Activated CD4-positive, alpha-beta T cell treated with anti-CD3 and anti-CD28 coated beads for 36 hours (primary cell): ENCODE measurements at places on chromosomes 7 and 10.

GRCh38 chr7:157587051-157587804, 250.4 kb downstream of the DNAJB6 start:
- no peak for DNase-seq

DNA sequence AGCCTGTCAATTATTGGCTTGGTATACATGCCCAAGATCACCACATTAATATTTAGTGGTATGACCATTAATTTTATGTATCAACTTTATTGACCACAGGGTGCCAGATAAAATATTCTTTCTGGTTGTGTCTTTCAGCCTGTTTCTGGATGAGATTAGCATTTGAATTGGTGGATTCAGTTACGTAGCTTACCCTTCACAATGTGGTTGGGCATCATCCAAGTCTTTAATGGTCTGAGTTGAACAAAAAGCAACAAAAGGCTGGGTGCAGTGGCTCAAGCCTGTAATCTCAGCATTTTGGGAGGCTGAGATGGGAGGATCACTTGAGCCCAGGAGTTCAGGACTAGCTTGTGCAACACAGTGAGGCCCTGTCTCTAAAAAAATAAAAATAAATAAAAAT, 702.2 kb upstream of the LRRTM3 start:
- no peak for DNase-seq

- no peak for DNase-seq
These were observed 203.4 kb upstream of the FRMD4A start for GRCh38 chr10:14534152-14534551.

DNA sequence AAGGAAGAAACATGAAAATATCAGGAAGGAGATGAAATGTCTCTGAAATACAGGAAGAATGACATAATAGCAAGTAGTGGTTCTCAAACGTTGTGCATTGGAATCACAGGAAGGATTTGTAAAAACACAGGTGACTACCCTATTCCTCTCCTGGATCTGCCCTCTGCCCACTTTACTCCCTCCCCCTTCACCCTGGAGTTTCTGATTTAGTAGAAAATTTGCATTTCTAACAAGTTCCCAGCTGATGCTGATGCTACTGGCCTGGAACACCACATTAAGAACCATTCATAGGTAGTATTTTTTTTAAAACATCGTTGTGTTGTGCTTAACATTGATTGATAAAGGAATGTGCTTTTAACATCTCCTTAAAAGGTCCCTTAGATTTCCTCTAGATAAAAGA, 130.9 kb downstream of the PHF14 start:
- DNase-seq, result no peak

- no peak for DNase-seq
These were observed 326.0 kb upstream of the MTPN start for GRCh38 chr7:136303162-136303561.

DNA sequence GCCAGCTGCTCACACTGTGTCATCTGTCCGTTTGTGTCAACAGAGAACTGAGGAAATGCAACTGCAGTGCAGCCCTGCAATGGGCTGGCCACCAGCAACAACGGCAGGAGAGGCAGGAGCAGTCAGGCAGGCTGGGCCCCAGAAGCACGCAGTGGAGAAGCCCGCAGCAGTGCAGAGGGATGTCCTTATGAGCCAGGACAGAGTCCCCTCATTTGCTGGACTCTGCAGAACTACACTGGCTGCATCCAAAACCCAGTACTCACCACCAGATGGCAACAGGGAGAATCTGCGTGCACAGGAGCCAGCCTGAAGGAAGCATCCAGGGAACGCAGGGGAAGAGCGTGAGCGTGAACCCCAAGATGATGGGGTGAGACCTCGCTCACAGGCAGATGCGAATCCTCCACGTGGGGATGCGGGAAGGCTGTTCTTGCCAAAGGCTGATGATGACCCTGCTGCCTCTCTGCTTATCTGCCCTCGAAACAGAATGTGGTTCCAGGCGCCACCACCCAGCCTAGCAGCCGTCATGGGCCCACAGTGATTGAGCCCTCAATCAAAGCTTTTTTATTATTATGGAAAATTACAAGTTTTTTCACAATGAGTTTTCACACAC, 232.1 kb downstream of the PTPRN2 start:
- no peak for DNase-seq

- no peak for DNase-seq
These were observed 191.6 kb downstream of the PCDH15 start for GRCh38 chr10:54609423-54609822.

DNA sequence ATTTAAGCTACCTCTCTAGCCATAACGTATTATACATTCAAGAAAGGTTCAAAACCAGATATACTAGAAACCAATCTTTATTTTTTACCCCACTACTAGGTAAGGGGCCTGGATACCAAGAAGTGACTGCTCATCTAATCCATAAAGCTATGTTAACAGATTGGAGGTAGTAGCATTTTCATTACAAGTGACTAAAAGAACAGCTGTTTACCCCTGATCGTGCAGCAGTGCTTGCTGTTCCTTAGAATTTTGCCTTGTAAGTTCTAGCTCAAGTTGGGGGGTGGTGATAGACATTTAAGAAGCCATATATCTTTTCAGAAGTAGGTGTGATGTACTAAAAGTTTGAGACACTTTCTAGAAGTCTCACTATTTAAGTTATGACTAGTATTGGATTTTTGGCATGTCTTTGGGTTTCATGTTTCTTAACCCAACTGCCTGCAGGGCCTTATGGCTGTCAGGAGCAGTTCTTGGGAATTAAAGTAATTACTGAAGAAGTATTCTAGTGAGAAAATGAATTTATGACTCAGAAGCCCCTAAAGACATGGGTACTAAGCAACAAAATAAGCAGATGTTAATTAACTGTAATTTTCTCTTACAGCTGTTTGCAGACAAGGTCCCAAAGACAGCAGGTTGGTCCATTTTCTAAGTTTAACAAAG, 2.3 kb downstream of the PPIA start:
- DNase-seq, result no peak

- DNase-seq, result no peak
These were observed 8.6 kb downstream of the PDE6C start for GRCh38 chr10:93620925-93621324.

DNA sequence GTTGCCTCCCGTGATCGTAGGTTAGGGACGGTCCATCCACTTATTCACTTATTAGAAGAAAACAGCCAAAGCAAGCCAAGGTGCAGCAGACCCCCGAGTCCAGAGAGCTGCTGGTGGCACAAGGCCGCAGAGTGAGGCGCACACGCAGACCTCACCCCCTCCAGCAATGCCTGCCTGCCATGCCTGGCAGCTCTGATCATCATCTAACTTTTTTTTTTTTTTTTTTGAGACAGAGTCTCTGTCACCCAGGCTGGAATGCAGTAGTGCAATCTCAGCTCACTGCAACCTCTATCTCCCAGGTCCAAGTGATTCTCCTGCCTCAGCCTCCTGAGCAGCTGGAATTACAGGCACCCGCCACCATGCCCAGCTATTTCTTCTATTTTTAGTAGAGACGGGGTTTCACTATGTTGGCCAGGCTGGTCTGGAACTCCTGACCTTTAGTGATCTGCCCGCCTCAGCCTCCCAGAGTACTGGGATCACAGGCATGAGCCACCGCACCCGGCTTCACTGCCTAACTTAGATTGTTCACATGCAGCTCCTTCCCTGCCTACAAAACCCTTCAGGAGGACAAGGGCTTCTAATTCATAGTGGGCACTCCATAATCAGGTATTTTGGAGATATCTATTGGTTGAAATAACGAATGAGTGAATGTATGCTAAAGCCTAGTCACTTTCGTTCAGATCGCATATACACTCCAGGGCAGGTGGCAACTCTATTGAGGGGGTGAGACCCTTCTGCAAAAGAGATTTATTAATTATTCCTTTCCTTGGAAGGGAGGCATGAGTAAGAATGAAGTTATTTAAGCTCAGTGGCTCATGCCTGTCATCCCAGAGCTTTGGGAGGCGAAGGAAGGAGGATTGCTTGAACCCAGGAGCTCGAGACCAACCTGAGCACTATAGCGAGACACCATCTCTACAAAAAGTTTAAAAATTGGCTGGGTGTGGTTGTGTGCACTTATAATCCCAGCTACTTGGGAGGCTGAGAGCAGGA, 15.9 kb downstream of the TRIM56 start:
- DNase-seq, result no peak

DNA sequence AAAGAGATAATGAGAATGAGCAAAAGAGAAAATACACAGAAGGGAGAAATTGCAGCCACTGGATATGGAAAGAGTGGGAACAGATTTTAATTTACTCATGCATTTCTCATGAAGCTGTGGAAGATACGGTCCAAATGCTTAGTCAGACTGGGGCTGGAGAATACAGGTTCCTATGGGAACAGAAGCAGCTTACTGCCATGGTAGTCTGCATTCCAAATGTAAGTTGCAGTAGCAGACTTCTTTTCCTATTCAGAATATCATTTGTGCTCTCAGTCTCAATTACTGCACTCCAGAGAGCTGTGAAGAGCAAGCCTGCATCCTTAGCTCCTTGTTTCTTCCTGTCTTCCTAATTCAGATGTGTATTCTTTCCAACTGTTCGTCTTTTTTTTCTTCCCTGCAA, 190.8 kb upstream of the TMEM196 start:
- no peak for DNase-seq

DNA sequence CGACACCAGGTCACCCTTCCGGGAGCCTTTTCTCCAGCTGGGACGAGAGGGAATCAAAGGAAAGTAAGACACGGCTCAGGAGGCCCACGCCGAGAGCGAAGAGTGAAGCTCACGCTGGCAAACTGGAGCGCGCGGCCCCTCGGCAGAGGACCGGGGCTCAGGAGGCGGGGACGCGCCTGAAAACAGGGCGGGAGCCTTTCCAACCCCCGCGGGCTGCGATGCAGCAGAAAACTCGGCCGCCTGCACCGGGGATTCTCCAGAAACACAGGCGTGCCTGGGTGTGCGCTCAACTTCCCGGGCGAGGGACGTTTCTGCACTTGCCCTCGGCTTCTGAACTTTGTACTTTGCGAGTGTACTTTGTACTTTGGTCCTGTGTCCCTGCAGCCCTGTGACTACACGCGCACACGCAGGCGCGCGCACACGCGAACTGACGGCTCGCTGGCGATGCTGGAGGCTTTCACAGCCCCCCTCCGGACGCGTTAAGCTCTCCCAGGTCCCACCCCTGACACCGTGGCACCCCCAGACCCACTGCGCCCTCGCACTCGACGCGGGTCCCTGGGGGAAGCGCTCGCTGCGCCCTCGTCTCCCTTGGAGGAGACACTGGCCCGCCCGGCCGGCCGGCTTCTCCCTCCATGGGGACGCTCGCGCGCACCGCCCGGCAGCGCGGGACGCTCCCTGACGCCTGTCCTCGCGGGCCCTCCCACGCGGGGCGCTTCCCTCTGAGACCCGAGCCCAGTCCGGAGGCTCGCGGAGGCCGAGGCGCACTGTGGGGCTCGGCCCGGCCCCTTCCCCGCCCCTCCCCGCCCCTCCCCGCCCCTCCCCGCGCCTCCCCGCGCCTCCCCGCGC, 588 bp upstream of the PAOX start:
- DNase-seq, result peak; percentile 77

DNA sequence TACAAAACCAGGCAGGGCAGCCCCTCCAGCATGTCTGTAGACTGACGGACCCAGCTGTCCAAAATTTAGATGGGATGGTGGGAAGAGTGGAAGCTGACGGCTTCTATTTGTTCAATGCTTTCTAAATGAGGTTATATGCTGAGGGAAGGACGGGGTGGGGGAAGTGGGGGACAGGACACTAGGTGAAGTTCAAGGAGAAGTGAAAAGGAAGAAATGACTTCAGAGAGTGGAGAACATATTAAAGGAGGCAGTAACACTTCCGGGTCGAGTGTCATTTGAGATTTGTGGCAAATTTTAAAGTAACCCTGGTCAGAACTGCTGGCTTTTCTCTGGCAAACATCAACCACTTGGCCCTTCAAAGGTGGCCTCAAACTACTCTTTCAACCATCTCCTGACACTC, 9.4 kb downstream of the PIP4K2A start:
- DNase-seq, result no peak

GRCh38 chr7:20298486-20298901, 32.2 kb upstream of the ITGB8 start:
- DNase-seq, result no peak

DNA sequence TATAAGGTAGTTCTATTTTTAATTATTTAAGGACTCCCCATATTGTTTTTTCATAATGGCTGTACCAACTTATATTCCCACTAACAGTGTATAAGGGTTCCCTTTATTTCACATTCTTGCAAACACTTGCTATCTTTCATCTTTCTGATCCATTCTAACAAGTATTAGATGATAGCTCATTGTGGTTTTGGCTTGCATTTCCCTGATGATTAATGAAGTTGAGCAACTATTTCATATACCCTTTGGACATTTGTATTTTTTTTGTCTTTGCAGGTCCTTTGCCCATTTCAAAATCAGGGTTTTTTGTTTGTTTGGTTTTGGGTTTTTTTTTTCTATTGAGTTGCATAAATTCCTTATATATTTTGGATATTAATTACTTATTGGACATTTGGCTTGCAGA, 107.2 kb downstream of the EPC1 start:
- no peak for DNase-seq

- no peak for DNase-seq
These were observed 14.0 kb downstream of the ANKIB1 start for GRCh38 chr7:92259610-92260247.

DNA sequence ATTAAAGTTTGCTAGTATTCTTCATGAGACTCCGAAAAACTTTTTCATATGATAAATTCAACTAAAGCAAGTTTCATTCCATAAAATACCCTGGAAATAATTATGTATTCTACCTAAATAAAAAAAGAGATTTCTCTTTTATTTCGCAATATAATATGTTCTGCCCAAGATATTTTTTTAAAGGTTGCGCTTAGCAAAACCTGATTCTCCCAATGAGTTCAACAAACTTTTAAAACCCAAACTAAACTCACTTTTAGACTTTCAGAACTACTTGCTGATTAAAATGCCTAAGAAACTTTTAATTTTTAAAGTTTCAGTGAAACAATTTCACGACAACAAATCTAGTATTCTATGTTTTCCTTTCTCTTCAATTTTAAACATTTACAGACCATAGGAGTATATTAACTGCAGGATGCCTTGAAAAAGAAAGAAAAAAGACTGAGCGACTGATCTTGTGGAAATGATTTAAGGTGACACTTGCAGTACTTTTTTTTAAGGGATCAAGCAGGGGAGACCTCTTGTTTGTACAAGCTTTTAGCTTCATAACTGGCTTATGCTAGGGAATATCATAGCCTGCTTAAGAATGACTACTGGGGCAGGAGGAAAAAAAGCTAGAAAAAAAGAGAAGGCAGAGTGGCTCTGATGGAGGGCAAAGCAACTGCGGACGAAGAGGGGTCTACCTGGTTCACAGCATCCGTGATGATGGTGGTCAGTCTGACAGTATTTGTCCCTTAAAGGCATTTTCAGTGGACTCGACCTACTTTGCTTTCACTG, 1.5 kb downstream of the ZNF800 start:
- no peak for DNase-seq

GRCh38 chr7:65471587-65471986, 97.9 kb downstream of the ZNF92 start:
- no peak for DNase-seq

GRCh38 chr7:55774327-55775050, 88.1 kb downstream of the SEPTIN14 start:
- no peak for DNase-seq

DNA sequence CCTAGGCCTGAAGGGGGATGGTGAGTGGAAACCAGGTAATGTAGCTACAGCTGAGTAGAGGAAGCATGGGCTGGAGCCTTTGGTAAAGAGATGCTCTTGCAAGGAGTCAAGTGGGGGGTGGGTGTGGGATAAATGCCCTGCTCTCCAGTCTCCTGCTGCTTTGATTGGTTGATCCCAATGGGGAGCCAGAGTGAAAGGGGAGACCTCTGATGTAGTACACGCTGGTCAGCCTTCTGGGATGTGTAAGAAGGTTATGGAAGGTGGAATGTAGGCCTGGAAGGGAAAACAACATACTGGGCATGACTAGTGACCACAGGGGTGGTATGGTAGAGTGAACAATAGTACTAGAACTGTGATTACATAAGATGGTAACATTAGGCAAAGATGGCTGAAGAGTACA, 44.3 kb downstream of the TET1 start:
- DNase-seq, result no peak

- DNase-seq, result peak; percentile 92
These were observed at the start of gene WDR37 for GRCh38 chr10:1056326-1057105. WDR37 (plus strand) TSS chr10:1056385; CDS start chr10:1072156, 15,771 bp downstream.
